ENCODE measurements at places on chromosomes 6 and 20.

DNA sequence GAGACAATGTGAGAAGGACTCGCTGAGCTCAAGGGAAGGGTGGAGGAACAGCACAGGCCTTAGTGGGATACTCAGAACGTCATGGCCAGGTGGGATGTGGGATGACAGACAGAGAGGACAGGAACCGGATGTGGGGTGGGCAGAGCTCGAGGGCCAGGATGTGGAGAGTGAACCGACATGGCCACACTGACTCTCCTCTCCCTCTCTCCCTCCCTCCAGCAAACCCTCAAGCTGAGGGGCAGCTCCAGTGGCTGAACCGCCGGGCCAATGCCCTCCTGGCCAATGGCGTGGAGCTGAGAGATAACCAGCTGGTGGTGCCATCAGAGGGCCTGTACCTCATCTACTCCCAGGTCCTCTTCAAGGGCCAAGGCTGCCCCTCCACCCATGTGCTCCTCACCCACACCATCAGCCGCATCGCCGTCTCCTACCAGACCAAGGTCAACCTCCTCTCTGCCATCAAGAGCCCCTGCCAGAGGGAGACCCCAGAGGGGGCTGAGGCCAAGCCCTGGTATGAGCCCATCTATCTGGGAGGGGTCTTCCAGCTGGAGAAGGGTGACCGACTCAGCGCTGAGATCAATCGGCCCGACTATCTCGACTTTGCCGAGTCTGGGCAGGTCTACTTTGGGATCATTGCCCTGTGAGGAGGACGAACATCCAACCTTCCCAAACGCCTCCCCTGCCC is 1.7 kb downstream of the TNF start:
- DNase-seq, result no peak

- no peak for DNase-seq
Observed at GRCh38 chr6:29667158-29667557, 10.3 kb downstream of the MOG start.

DNA sequence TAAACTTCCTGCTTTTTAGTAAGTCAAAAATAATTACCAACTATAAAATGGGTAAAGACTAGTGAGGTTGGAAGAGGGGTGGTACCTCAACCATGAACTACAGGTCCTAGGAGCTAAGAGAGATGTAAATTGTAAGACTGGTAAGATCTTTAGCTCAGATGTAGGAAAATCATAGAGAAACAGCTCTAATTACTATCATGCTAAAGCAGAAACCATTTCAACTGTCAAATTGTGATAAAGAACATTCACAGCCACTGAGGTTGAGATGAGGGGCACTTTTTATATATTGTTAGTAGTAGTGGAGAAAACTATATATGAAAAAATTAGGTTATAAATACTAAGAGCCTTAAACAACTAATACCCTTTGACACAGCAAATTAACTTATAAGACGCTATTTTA is 20.0 kb downstream of the CDK19 start:
- DNase-seq, result no peak

GRCh38 chr6:6243846-6244245 is 76.6 kb downstream of the F13A1 start:
- no peak for DNase-seq

- DNase-seq, result no peak
Observed at GRCh38 chr6:99344289-99344688, 5.2 kb downstream of the FAXC start.

GRCh38 chr6:24933868-24934401 is 1.8 kb downstream of the RIPOR2 start:
- DNase-seq, result no peak

- DNase-seq, result no peak
Observed at GRCh38 chr6:35077713-35078105, 63.4 kb downstream of the TCP11 start.

- DNase-seq, result no peak
Observed at GRCh38 chr20:39993742-39994141, 695.3 kb downstream of the MAFB start.

- DNase-seq, result no peak
Observed at GRCh38 chr6:137473598-137473997, 20.6 kb downstream of the OLIG3 start.

All from stimulated activated CD4-positive, alpha-beta T cell treated with anti-CD3 and anti-CD28 coated beads, Interleukin-15, amount 100 ng/mL, for 1 hour (primary cell).